ENCODE measurements at places on chromosomes 1 and 21.

DNA sequence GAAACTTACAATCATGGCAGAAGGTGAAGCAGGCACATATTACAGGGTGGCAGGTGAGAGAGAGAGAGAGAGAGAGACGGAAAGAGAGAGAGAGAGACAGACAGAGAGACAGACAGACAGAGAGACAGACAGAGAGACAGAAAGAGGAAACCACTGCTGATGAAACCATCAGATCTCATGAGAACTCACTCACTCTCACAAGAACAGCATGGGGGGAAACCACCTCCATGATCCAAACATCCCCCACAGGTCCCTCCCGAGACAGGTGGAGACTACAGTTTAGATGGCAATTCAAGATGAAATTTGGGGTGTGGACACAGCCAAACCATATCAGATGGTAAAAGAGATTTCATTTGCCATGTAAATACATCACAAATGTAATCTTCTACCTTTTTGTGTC, 708.1 kb downstream of the MRPL39 start:
- no peak for DNase-seq

DNA sequence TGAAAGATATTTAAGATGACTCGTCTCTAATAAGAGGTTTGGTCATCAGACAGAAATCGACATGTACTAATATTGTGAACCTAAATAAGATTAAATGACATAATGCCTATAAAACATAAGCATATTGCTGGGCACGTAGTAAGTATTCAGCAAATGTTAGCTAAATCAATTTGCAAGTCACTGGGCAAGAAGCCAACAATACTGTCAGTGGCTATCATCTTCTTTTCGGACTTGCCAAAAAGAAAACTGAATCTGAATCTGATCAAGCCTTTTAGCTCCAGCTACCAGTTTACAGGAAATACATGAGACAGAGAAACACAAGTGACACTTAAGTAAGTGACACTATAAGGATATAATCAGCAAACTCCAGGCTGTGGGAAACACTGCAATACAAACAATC, 46.0 kb downstream of the RPL5 start:
- DNase-seq, result no peak

DNA sequence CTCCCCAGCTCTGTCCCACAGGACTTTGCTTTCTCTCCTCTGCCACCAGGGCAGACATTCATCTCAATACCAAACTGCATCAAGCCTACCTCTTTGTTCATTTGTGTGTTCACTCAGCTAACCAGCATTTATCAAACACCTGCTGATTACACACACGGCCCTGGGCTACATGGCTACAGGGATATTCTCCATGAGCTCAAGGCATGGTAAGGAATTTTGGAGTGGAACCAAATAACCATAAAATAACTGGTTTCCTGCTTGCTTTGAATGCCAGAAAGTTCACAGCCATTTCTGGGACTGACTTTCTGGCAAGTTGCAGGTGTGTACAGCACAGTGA, 54.6 kb downstream of the LDLRAD2 start:
- DNase-seq, result no peak

- no peak for DNase-seq
These were observed 4.8 kb downstream of the DNAI4 start for GRCh38 chr1:66919828-66920227.

DNA sequence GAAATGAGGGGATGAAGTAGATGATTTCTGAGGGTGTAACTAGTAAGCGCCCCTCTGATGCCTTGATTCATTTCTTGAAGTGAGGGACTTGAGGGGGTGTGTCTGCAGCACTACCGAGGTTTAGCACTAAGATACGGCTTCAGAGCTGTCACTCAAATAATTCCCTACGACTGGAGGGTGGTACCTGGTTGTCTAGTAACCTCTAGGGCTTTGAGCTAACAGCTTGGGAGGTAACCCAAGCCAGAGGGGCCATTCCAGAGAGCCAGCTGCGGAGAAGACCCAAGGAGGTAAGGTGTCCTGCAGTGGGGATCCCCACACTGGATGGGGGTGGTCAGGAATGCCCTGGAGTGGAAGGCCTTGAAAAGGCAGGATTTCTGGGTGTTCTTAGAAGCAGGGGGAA, at the start of gene TTC24:
Gene TTC24, plus strand, starts transcription at position 252 of the 400 bp plus-strand sequence. CDS start 1,642 bp downstream, outside the sequence.
- DNase-seq, result no peak

- no peak for DNase-seq
These were observed 1.3 kb downstream of the SLC9C2 start for GRCh38 chr1:173601588-173601987.

GRCh38 chr1:234570329-234571120, 39.5 kb downstream of the IRF2BP2 start:
- no peak for DNase-seq

DNA sequence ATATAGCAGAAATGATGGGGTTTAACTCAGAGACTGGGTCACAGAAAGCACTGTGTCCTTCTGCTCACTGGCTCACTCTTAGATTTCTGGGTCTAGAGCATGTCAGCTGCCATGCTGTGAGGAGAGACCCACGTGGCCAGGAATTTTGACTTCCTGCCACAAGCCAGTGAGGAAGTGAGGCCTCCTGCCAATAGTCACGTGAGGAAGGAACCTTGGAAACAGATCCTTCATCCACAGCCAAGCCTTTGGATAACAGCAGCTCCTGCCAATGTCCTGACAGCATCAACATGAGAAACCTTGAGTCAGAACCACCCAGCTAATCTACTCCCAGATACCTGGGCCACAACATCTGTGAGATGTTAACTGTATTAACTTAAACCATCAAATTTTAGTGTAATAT, 114.5 kb upstream of the PLPPR5 start:
- DNase-seq, result no peak

DNA sequence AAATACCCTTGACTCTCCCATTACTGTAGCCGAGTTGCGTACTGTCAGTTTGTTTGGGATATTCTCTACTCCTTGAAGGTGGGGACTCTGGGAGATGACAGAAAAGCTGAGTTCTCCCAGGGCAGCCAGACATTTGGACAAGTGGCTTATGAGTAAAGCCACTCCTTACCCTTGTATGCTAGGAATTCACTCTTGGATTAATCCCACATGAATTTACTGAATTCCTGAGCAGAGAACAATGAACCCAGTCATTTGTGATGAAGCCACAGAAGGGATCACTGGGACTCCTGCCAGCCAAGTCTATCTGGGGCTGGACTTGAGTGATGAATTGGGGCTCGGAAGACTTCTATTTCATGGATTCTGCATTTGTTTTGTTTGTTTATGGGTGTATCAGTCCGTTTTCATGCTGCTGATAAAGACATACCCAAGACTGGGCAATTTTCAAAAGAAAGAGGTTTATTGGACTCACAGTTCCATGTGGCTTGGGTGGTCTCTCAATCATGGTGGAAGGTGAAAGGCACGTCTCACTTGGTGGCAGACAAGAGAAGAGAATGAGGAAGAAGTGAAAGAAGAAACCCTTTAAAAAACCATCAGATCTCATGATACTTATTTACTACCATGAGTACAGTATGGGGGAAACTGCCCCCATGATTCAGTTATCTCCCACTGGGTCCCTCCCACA, 25.1 kb downstream of the C1orf116 start:
- DNase-seq, result peak; percentile 97

GRCh38 chr1:9600861-9601834, 12.4 kb downstream of the TMEM201 start:
- no peak for DNase-seq

All from SW480 (cell line).